A673 (cell line): ENCODE measurements at places on chromosomes 6 and 20. TPM values are rescaled to one million over a fixed set of nuclear protein-coding genes. Genes with fewer than 3 reads are reported as not detected.

DNA sequence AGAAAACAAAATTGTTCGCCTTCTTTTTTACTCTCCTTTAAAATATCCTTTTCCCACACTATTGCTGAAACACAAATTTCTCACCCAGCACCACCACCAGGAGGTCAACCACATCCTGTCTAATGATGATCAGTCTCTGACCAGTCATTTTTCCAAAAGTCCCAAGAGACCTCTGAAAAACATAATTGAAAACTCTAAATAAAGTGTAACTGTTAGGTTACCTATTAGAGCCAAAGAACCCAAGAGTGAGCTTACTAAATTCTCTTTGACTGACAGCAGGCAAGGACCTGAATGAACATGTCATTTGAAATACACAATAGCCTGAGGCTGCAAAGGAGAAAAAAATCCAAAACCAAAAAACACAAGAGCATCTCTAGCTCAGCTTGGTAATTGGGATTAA is 735.4 kb downstream of the CBLN4 start:
- no peak for DNase-seq
- H3K36me3 ChIP-seq = no peaks in the 10 kb centered on the region
- no peak overlapping the region for H3K27ac ChIP-seq
- no peaks in the 10 kb centered on the region for H3K4me1 ChIP-seq

GRCh38 chr6:125154761-125155135 is 1.2 kb downstream of the TPD52L1 start:
- peak; percentile 26 for DNase-seq
- H3K27me3 ChIP-seq = no peaks in the 10 kb centered on the region
- peak overlapping the region; percentile 55 for H3K4me3 ChIP-seq
- no peaks in the 10 kb centered on the region for H3K36me3 ChIP-seq
- H3K27ac ChIP-seq = no peak overlapping the region

The SLC35D3 gene
- not detected in 2 replicates for total RNA-seq

The OR2W1 gene
- total RNA-seq = not detected in 2 replicates

DNA sequence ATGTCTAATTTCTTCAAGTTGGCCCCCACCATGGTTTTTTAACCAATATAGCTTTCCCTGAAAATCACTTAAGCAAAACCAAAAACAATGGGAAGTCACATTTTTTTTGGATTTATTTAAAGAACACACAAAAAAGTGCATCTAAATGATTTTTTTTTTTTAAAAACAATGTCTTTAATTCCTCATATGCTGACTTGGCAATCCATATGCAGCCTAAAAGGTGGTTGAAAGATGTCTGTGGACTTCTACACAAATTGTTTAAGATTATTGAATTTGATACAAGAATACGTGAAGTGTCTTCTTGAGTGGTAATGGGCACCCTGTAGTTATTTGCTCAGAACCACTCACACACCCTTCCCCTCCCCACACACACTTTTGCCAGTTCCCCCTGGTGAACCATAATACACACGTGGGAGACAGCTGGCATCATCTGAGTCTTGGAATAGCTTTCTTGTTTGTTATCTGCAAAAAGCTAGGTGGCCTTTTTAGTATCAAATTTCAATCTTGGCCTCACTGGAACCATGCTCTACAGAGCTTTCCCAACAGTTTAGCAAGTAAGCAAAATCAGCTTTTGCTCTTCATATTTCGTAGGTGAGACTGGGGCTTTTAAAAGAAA is 60.9 kb upstream of the TULP1 start:
- H3K4me1 ChIP-seq = no peaks in the 10 kb centered on the region
- H3K27me3 ChIP-seq = no peaks in the 10 kb centered on the region
- H3K4me3 ChIP-seq = no peak overlapping the region
- no peak overlapping the region for H3K27ac ChIP-seq
- peaks cover 4% of the 10 kb centered on the region for H3K36me3 ChIP-seq
